Hematopoietic multipotent progenitor cell treated with erythropoietin and hydrocortisone succinate and interleukin-3 and kit ligand, for 4 days (in vitro differentiated cells): ENCODE measurements at places on chromosomes 1 and 21.
A peak's percentile ranks its signal among the peaks of the same experiment; 100 is the strongest.

- no peak for DNase-seq
Measured at GRCh38 chr1:39348278-39348677, 143.2 kb upstream of the BMP8A start.

DNA sequence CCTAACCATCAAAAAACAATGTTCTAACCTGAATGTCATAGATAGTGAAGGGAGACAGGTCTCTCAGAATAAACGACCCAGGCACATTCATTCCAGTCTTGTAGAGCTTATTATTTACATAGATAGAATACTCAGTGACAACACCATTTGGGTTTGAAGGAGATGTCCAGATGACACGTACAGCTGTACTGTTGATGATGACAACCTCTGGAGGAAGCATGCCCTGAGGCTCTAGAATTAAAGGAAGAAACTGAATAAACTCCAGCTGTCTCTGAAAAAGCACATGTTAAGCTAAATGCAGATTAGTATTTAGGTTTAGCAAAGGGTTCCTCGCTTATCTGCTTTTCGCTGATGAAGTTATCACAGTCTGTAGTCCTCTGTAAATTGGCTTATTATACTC lies 277.2 kb downstream of the KCTD3 start:
- DNase-seq = no peak

DNA sequence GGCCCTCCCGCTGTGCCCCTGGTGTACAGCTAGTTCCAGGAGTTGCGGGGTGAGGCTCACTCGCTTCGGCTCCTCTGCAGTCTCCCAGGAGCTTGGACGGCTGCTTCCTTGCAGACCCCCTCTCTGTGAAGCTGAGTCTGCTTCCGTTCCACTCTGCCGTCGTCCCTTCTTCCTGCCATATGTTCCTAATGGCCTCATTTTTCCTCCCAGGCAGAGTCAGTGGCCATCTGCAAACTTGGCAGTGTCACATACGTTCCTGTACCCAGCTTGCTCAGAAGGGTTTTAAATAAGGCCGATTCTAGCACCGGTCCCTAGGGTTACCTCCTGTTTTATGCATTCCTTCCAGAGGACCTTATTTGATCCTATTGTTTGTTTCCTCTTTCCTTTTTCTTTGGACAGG lies 21.3 kb downstream of the ACTL8 start:
- DNase-seq = no peak

GRCh38 chr1:154485106-154485505 lies 16.9 kb upstream of the TDRD10 start:
- DNase-seq = peak; percentile 37

GRCh38 chr1:171366816-171367215 lies 52.8 kb downstream of the FMO4 start:
- DNase-seq = no peak
